ENCODE measurements at places on chromosomes 13 and 19. TPM values are rescaled to one million over a fixed set of nuclear protein-coding genes. Genes with fewer than 3 reads are reported as not detected.

The ZNF112 gene
- 4.2 TPM for total RNA-seq

The LIM2 gene
- not detected for total RNA-seq

The MADCAM1 gene
- 1.2 TPM for total RNA-seq

The DACT3 gene
- 0.87 TPM for total RNA-seq

The SELENOV gene
- 6.9 TPM for total RNA-seq

The IGFL3 gene
- not detected for total RNA-seq

The NUP58 gene
- 76.6 TPM for total RNA-seq

GRCh38 chr13:114043421-114044053 is 69.7 kb upstream of the C13orf46 start:
- peak; percentile 86 for DNase-seq

- no peak for DNase-seq
Observed at GRCh38 chr13:63909726-63910375, 2494.2 kb upstream of the PCDH20 start.

DNA sequence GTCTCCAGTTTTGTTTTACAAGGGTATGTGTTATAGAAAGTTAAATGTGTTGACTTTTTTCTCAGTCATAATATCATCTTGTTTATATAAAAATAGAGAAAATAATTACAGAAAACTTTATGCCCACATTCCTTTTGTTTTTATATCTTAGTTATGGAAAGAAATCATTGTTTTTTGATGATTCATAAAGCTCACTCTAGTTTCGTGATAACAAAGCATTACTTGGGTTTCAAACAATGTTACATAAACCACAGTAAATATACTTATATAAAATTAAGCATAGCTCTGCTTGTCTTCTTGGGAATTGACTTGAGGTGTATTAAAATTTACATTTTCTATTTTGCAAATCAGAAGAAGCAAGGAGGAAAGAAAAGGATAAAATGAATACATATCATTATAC is 111.8 kb downstream of the SGCG start:
- no peak for DNase-seq

DNA sequence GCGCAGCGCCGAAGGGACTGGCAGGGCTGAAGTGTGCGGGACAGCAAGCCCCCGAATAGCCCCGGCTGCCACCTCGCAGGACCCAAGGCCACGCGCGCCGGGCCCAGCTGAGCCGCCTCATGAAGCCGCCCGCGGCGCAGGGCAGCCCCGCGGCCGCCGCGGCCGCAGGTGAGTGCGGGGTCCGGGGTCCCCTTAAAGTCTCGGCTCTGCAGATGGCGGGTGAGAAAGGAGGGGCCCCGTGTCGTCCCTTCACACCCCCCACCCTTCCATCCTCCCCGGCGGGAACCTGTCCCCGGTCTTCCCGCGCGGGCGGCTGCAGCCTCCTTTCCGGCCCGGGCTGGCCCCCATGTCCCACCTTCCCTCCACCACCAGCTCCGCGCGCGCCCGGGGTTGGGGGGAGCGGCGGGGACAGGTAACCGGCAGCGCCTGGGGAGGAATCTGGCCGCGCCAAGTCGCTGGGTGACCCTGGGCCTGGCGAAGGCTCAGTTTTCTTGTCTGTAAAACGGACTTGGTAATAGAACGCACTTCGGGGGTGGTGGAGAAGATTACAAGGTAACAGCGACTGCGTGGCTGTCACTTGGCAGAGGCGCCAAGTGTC is 338 bp downstream of the RGCC start:
- no peak for DNase-seq

- peak; percentile 98 for DNase-seq
Observed at GRCh38 chr19:40223135-40223822, 3.2 kb downstream of the CCNP start.

GRCh38 chr19:8020681-8021080 is 15.2 kb upstream of the ELAVL1 start:
- no peak for DNase-seq

GRCh38 chr13:100734194-100734720 is 59.7 kb upstream of the TMTC4 start:
- no peak for DNase-seq
